ENCODE measurements at places on chromosomes 5 and 9.

GRCh38 chr5:146368137-146368536 is 29.5 kb downstream of the POU4F3 start:
- DNase-seq = no peak

DNA sequence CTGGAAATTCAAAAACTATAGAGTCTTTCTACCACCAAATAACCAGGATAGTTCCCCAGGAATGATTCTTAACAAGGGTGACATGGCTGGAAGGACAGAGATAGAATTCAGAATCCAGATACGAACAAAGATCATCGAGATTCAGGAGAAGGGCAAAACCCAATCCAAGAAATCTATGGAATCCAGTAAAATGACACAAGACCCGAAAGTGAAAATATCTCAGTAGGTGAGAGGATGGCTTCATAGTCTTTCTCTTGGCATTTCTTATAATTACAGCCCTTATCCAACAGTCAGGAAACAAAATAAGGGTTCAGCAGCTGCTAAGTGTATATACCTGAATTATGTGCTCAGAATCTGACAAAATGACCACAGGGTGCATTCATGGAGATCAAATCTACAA is 81.8 kb downstream of the FAM174A start:
- no peak for DNase-seq

GRCh38 chr9:37740128-37740527 is 13.5 kb upstream of the TRMT10B start:
- no peak for DNase-seq

- peak; percentile 90 for DNase-seq
Observed at GRCh38 chr5:157222506-157223230, 42.0 kb downstream of the ITK start.

DNA sequence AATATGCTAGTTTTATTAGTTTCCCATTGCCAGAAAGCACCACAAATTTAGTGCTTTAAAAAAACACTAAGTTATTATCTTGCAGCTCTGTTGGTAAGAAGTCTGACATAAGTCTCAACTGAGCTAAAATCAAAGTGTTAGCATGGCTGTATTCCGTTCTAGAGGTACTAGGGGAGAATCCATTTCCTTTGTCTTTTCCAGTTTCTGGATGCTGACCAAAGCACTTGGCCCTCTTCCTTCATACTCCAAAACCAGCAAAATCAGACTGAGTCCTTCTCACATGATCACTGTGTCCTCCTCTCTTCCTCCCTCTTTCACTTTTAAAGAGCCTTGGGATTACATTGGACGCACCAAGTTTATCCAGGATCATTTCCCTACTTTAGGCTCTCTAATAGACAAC is 9.5 kb downstream of the CDH18 start:
- DNase-seq = no peak

DNA sequence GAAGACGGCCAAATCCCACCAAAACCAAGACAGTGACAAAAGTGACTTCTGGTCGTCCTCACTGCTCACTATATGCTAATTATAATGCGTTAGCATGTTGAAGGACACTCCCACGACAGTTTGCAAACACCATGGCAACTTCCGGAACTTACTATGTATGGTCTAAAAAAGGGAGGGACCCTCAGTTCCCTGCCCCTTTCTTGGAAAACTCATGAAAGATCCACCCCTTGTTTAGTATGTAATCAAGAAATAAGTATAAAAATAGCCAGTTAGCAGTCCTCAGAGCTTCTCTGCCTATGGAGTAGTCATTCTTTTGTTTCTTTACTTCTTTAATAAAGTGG is 9.5 kb downstream of the FCN2 start:
- DNase-seq = no peak

DNA sequence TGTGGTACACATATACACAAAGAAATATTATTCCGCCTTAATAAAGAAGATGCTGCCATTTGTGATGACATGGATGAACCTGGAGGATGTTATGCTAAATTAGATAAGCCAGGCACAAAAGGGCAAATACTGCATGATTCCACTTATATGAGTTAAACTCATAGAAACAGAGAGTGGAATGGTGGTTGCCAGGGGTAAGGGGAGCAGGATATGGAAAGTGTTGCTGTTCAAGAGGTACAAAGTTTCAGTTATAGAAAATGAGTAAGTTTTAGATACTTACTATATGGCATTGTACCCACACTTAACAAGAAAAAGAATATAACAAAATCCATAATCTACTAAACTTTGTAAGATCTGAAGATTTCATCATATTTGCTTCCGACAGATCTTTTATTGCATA is 252.2 kb downstream of the SYK start:
- DNase-seq = no peak

DNA sequence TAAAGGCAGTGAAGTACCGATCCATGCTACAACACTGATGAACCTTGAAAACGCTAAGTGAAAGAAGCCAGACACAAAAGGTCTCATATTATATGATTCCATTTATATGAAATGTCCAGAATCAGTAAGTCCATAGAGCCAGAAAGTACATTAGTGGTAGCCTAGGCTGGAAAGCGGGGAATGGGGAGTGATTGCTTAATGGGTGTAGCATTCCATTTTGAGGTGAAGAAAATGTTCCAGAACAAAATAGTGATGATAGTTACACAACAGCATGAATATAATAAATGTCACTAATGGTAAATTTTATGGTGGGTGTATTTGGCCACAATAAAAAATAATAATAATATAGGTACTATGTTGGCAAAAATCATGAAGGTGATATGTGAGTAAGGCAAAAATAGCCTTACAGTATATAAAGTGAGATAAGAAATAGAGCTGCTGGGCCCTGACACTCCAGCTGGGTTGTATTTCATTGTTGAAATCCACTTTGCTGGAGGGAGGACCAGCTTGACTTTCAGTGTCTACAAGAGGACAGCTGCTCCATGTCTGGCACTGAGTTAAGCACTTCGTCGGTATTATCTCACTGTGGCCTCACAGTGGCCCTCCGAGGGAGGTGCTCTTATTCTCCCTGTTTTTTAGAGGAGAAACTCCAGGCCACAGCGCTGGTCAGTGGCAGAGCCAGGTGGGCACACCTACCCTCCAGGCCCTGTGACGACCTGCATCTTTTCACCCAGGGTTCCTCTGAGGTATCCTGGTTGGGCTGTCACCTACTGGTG is 22.4 kb upstream of the ANGPTL2 start:
- DNase-seq = no peak

GRCh38 chr5:129438322-129438721 is 21.8 kb upstream of the ADAMTS19 start:
- no peak for DNase-seq

- no peak for DNase-seq
Observed at GRCh38 chr9:108351571-108351970, 504.2 kb downstream of the ACTL7B start.

- peak; percentile 68 for DNase-seq
Observed at GRCh38 chr9:133707065-133707762, 30.9 kb downstream of the SARDH start.

- peak; percentile 83 for DNase-seq
Observed at GRCh38 chr5:72160329-72160728, 53.1 kb downstream of the MAP1B start.

GRCh38 chr5:33843579-33843978 is 48.2 kb downstream of the ADAMTS12 start:
- DNase-seq = peak; percentile 78

DNA sequence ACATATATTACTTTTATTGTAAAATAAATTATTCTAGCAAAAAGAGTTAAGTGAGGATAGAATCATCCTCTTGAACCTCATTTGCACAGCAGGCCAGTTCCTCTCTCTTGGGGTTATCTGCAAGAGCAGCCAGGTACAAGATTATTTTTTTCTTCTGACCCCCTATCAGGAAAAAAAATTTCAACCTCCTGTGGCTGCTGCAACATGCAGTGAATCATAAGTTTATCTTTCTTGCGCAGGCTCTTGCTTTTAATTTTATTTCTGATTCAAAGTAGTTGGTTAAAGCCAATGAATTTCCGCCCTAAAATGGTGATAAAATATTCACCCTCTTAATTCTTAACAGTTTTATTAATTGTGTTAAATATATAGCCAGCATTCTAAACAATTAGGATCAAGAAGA is 69.7 kb upstream of the PPP3R2 start:
- no peak for DNase-seq

DNA sequence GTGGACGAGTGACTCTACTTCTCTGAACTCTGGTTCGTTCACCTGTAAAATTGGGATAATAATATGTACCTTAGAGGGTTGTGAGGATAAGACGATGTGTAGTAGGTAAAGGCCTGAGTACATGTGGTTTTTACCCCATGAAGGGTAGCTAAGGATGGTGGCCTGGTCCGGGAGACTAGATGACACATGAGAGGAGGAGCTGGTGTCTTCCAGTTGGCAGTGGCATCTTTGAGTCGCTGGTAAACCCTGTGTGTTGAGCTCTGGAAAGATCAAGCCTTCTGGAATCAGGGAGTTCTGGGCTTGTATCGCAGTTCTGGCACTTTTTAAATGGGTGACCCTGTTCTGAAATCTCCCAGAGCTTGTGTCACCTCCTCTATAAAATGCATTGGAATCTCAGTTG is 166.4 kb upstream of the ZNF618 start:
- no peak for DNase-seq

GRCh38 chr9:89999534-90000370 is 394.9 kb downstream of the GADD45G start:
- DNase-seq = peak; percentile 57

- DNase-seq = no peak
Observed at GRCh38 chr9:135939351-135940265, 21.6 kb downstream of the UBAC1 start.

GRCh38 chr9:128713941-128714573 is 9.9 kb downstream of the ZDHHC12 start:
- no peak for DNase-seq

- DNase-seq = no peak
Observed at GRCh38 chr5:95048628-95049027, 236.3 kb downstream of the MCTP1 start.

DNA sequence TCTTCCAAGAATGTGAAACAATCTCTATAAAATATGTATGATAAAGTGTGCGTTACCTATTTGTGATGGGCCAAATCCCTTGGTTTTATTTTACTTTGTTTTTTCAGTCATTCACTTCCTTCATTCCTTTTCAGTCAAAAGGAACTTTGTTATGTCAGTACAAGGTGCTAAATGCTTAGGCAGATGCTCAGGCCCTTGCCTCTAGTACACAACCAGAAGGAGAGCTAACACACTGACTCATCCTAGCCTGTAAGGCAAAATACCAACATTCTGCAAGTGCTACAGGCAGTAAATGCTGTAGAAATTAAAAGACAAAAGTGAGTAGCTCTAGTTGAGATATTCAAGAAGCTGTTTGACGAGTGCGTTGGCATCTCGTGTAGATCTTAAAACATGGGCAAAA is 49.4 kb downstream of the TRPM6 start:
- no peak for DNase-seq

DNA sequence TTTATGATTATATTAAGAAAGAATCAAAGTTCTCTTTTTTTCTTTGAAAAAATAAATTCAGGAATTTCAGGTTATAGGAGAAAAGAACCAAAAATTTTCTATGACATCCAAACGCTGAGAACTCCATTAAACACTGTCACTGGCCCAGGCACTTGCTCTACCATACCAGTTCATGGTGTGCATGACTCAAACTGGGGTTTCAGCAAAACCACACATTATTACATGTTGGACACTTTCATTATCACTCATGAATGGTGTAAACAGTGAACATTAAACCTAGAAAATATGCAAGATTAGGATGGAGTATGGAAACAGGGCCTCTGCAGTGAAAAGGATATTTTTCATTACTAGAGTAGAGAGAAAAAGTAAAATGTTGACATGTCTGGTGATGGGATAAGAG is 369.9 kb upstream of the FAM174A start:
- DNase-seq = no peak

GRCh38 chr5:90680921-90681563 is 122.4 kb downstream of the ADGRV1 start:
- DNase-seq = no peak

- peak; percentile 31 for DNase-seq
Observed at GRCh38 chr9:73683862-73684591, 532.4 kb downstream of the ANXA1 start.

DNA sequence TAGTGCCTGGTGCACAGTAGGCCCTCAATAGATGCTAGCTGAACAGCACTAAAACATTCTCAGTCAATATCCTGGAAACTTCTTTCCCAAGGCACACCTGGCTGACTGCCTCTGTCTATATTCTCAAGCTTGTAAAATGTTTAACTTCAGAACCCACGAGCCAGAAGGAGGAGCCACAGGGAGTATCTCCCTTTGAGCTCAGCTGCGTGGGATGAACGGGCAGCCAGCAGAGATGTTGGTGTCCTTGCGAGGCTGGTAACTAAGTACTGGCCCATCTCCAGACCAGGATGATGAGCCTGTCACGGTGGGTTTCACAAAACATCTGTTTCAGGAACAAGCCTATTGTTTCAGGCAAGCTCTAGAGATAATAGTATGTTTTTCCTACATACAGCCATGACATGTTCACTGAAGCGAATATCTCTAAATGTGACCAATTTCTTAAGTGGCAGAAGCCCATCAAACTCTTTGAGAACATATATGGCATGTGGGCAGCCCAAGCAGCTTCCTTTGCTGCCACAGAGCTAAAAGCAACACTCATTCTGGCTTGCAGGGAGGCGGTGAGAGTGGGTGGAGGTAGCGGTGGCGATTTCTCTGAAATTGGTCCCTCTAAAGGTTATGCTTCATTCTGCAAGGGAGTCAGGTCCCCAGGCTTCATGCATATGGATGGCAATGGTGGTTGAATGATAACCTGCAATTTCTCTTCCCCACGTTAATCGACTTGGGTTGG is 206.2 kb downstream of the TTLL11 start:
- no peak for DNase-seq

GRCh38 chr9:20012232-20012631 is 223.4 kb upstream of the SLC24A2 start:
- DNase-seq = no peak

- DNase-seq = no peak
Observed at GRCh38 chr5:937151-937924, 44.7 kb downstream of the TRIP13 start.

GRCh38 chr9:26893030-26893676 is 551 bp upstream of the CAAP1 start:
- DNase-seq = no peak

DNA sequence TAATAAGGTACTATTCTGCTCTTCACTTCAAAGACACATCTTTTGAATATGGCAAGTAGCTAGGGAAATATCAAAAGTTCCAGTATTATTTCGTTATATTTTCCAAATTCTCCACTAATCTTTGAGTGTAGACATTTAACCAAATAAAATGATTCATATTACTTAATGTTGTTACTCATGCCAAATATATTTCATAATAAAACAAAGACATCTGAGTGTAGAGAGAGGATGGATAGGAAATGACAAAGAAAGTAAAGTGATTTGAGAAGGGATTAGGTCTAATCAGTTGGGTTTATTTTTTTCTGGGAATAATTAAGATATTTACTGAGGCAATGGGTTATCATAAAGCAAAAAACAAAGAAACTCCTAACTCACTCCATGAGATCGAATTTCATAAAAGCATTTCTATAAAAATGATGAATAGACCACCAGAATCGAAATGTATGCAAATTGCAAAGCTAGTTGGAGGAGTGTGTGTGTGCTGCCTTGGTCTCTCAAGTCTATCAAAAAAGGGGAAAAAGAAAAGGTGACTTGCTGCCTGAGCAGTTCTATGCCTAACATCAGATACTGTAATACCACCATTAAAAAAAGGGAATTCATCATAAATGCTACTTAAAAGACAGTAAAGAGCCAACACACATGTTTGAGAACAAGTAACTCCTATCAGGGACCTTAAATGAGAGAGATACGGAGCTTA is 255.5 kb downstream of the PDE4D start:
- DNase-seq = peak; percentile 23
